ENCODE measurements at places on chromosomes 12 and 14.

DNA sequence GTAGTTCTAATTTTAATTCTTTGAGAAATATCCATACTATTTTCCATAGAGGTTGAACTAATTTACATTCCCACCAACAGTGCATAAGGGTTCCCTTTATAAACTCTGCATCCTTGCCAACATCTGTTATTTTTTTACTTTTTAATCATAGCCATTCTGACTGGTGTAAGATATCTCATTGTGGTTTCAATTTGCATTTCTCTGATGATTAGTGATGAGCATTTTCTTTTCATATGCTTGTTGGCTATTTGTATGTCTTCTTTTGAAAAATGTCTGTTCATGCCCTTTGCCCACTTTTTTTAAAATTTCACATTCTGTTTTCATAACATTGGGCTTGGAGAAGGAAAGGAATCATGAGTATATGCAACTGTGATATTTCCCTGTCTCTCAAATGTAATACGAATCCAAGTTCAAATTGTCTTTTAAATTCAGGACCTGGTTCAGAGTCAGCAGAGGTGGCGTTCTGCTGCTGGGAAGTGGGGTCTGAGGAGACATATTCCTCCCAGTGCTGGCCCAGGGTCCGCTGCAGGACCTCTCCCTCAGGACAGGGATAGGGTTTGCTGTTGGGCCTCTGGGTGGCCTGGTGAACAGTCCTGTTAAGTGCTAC, 81.2 kb upstream of the ETV6 start:
- no peak for DNase-seq

DNA sequence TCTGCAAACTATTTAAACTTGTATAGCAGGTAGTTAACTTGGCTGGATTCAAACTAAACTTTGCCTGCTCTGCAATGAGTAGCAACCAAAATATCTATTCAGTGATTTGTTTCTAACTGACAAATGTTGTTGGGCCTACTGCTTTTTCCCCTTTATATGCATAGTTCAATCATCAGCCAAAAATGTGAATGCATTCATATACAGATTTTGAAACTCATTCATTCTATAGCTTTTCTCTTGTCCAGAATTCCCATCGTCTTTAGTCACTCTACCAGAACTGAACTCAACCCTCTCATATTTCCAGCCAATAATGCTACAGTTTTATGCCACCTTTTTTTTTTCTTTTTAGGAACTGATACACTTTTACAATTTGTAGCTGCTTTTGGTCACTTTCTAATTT, 599.8 kb downstream of the RPL10L start:
- no peak for DNase-seq

GRCh38 chr12:26488351-26488750, 293.0 kb downstream of the SSPN start:
- no peak for DNase-seq

DNA sequence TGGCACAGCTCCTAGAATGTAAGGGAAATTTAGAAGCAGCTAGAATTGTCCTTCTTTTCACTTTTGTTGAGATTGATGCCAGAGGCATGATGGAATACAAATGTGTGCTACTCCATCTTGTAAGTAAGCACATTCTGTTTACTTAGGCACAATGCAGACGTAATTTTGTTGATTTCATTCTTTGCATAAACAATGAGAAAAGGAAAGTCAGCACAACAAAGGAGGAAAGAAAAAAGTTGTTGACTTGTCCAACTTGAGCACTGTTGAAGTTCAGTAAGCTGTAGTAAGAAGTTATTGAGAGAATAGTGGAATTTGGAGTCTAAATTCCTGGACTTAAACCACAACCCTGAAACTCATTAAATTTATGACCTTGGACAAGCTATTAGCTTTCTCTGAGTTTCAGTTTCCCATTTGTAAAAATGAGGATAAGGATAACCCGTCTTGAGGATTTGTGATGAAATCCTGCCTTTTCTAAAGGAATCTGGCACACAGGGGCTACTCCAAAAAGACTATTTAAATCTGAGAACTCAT, 19.4 kb upstream of the CNTN1 start:
- DNase-seq, result no peak

DNA sequence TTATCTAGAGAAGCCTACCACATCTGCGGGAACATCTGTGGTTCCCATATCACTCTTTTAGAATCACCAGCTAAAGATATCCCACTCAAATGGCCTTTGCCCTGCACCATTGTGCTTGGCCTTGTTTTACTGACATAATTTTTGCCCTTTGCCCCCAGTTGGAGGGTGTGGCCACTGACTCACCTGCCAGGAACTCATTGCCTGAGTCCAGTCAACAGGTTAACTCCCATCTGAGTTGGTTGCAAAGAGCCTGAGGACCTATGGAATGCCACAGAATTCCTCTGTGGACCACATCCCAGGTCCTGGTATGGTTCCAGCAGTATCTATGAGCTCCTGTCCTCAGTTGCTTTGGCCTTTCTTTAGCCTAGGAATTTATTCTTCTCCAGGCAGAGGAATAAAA, 55.7 kb upstream of the PTGR2 start:
- no peak for DNase-seq

- no peak for DNase-seq
Observed at GRCh38 chr14:36027354-36027753, 149.2 kb downstream of the PTCSC3 start.

GRCh38 chr14:54566410-54567223, at the start of gene SAMD4A:
Gene SAMD4A, plus strand, starts transcription at chr14:54567128. Its CDS starts 789 bp downstream, at chr14:54567917.
- peak; percentile 65 for DNase-seq

DNA sequence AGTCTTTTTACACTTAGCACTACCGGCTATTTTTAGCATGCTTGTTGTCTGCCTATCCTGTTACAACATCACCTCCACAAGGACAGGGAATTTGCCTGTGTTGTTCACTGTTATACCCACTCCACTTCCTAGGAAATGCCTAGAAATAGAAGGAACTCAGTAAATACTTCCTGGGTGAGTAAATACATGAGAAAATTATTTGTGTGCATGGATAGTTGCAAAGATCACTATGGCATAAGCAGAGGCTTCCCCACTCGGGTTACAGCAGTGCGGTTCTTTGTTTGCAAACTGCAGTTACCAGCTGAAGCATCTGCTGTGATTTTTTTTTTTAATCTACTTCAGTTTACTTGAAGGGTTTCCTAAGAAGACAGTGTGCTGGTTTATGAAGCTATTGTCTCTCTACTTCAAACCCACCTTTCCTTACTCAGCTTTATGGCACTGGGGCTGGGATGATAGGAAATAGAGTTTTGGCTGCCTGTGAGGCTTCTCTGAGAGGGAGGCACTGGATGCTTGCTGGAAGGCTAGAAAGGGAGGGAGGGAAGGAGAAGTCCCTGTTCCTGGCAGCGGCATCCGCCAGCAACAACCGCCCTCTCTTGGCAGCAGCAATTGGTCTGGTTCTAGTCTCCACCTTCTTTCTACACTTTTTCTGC, 29.0 kb downstream of the PDE6H start:
- DNase-seq, result no peak

- DNase-seq, result peak; percentile 62
Observed at GRCh38 chr12:116423094-116423493, 136.1 kb upstream of the MAP1LC3B2 start.

DNA sequence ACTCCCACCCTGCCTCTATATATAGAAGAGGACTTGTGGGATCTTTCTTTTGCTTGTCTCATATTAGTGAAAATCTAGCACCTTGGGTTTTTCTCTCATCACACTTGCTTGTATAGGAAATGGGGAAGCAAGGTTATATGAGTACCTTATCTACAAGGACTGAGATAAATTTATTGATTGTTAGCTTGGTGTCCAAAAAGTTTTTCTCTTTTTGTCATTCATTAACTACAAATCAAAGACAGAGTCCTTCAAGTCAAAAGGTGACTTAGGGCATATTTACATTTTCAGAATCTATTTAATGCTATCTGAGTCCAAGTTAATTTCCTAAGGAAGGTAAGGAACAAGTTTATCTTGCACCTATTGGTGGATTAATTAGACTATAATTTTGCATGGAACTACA, 92.7 kb downstream of the SNAPC1 start:
- DNase-seq, result no peak

DNA sequence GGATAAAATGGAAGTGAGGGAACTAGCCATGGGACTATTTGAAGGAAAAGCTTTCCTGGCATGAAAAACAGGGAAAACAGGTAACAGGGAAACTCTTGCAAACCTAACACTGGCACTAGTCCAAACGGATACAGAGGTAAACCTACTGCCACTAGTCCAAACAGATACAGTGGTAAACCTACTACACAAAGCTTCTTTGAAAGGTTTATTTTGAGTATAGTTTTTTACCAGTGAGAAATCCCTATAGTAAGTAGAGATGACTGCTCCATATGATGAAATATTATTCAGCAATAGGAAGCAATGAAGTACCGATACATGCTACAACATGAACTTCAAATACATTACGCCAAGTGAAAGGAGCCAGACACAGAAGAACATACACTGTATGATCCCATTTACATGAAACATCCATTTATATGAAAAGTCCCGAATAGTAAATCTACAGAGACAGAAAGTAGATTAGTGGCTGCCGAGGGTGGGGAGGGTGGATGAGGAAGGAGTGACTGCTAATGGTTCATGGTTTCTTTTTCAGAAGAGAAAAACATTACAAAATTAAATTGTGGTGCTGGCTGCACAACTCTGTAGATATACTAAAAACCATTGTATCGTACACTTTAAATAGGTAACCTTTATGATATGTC, 25.5 kb downstream of the SPTLC2 start:
- DNase-seq, result no peak

Data from skeletal muscle cell (primary cell).